ENCODE measurements at places on chromosomes 1 and 21. TPM values are rescaled to one million over a fixed set of nuclear protein-coding genes. Genes with fewer than 3 reads are reported as not detected.
A peak's percentile ranks its signal among the peaks of the same experiment; 100 is the strongest.

Gene PBX1
- total RNA-seq, result 79.0 TPM

Gene DNAH14
- 75.9 TPM for total RNA-seq

Gene ANGPTL3
- total RNA-seq, result not detected

Gene PADI3
- total RNA-seq, result not detected

Gene PYHIN1
- total RNA-seq, result 2.6 TPM

Gene UBL4B
- total RNA-seq, result not detected

Gene SCMH1
- 30.6 TPM for total RNA-seq

Gene FAM151A
- total RNA-seq, result not detected

Gene RXRG
- 0.13 TPM for total RNA-seq

Gene HDAC1
- 87.3 TPM for total RNA-seq

DNA sequence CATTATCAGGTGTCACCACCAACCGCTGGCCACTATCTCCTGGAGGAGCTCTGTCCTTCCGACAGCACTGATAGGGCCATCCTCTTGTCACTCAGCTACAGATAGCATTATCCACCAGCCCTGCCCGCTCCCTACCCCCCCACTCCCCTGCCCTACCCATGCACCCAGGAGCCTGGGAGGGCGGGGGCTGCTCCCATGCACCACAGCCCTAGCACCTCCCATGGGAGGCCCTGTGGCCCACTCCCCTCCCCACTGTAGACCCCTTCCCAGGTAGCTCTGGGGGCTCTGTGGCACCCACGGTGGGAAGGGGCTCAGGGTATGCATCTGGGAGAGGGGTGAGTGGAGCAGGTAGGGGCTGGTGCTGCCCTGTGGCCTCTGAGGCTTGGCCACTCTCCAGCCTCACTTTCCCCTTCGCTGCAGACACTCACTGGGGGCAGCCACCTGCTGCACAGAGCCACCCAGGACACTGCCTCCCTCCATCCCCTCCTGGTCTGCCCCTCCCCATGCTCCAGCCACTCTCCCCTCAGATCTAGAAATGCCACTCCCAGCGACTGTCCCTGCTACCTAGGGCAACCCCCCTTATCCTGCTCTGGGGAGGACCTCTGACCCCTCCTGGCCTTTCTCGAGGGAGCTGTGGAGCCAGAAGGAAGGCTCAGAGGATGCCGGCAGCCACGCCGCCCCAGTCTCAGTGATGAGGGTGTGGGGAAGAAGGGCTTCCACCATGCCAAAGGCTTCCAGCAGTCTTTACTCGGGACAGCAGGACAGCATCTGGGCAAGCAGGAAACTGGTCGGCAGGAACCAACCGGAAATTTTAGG, 58.5 kb downstream of the WNT9A start:
- DNase-seq, result no peak
- no peak overlapping the region for H3K4me3 ChIP-seq
- H3K36me3 ChIP-seq, result no peaks in the 10 kb centered on the region
- H3K27ac ChIP-seq, result no peak overlapping the region

GRCh38 chr1:84836145-84836544, 56.9 kb downstream of the LPAR3 start:
- no peaks in the 10 kb centered on the region for H3K27me3 ChIP-seq
- no peak overlapping the region for H3K27ac ChIP-seq
- no peak overlapping the region for H3K4me3 ChIP-seq
- DNase-seq, result no peak
- no peaks in the 10 kb centered on the region for H3K36me3 ChIP-seq

DNA sequence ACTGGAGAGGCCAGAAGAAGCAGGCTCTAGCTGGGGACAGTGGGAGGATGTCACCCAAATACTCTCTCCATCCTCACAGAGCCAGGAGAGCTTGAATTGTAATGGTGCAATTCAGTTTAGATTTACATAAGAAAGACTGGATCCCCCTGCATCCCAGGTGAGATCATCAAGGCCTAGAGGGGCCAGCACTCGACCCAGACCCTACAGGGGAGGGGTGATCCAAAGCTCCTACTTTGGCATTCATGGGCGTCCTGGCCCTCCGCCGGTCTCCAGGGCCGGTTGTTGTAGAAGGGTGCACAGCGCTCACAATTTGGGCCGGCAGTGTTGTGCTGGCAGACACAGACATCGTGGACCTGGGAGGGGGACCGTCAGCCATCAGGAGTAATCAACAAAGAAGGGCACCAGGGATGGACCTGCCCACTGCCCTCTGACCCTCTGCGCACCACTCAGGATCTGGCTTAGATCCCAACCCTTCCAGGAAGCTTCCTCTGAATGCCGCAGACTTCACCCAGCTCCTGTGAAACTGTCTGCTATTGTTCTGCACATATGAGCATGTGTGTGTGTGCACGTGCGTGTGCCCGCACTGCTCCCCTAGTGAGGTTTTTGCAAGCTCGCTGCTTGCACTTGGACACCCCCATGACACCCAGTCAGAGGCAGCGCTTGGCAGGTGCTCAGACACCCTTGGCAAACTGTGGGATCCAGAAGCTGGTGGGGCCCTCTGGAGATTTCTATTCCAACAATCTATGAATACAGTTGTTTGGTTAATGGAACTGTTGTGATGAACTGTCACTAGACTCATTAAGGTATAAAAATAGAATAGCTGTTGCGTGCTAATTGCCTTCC, 21.6 kb downstream of the LAMB3 start:
- H3K27ac ChIP-seq, result no peak overlapping the region
- DNase-seq, result no peak

- H3K36me3 ChIP-seq, result peaks cover 59% of the 10 kb centered on the region
- no peak overlapping the region for H3K27ac ChIP-seq
- no peak for DNase-seq
- H3K4me3 ChIP-seq, result no peak overlapping the region
Measured at GRCh38 chr1:156474966-156475365, 25.6 kb downstream of the MEF2D start.

- H3K27ac ChIP-seq, result no peak overlapping the region
- H3K4me1 ChIP-seq, result peaks cover 62% of the 10 kb centered on the region
- no peaks in the 10 kb centered on the region for H3K27me3 ChIP-seq
- no peaks in the 10 kb centered on the region for H3K36me3 ChIP-seq
- no peak overlapping the region for H3K4me3 ChIP-seq
- DNase-seq, result no peak
Measured at GRCh38 chr1:19475296-19475695, 10.0 kb downstream of the CAPZB start.

DNA sequence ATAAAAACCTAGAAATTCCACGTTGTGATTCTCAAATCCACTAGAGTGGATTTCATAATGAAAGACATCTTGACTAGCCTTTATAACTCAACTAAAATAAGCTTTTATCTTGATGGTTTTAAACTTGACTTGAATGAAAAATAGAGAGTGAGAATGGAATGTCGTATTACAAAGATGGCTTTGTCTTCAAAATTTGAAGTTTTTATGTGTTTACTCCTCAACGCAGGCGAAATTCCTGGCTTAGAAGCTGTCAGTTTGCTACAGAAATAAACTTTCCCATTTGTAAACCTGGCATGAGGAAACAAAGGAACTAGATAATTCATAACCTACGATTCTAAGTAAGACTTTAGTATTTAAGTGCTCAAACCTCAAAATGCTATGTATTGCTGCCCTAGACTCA, 90.0 kb upstream of the KRTAP19-8 start:
- no peak overlapping the region for H3K4me3 ChIP-seq
- H3K4me1 ChIP-seq, result no peaks in the 10 kb centered on the region
- no peak overlapping the region for H3K27ac ChIP-seq

DNA sequence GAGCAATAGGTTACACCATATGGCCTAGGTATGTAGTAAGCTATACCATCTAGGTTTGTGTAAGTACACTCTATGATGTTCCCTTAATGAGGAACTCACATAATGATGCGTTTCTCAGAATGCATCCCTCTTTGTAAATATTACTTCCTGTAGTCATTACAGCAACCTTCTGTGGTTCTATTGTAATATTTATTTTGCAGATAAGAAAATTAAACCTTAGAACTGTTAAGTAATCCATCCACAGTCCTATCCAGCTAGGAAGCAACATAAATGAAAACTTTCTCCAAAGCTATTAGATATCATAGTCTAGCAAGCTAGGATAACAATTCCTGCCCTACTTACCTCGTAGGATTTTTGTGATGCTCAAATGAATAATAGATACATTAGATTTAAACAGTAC, 88.7 kb downstream of the WLS start:
- H3K4me1 ChIP-seq, result peaks cover 14% of the 10 kb centered on the region
- no peaks in the 10 kb centered on the region for H3K27me3 ChIP-seq
- no peak overlapping the region for H3K27ac ChIP-seq
- no peak for DNase-seq
- H3K4me3 ChIP-seq, result no peak overlapping the region

GRCh38 chr1:212225871-212226302, 59.3 kb upstream of the PPP2R5A start:
- H3K4me1 ChIP-seq, result peaks cover 42% of the 10 kb centered on the region
- H3K27ac ChIP-seq, result peak overlapping the region; percentile 94
- no peaks in the 10 kb centered on the region for H3K36me3 ChIP-seq
- no peak overlapping the region for H3K4me3 ChIP-seq

DNA sequence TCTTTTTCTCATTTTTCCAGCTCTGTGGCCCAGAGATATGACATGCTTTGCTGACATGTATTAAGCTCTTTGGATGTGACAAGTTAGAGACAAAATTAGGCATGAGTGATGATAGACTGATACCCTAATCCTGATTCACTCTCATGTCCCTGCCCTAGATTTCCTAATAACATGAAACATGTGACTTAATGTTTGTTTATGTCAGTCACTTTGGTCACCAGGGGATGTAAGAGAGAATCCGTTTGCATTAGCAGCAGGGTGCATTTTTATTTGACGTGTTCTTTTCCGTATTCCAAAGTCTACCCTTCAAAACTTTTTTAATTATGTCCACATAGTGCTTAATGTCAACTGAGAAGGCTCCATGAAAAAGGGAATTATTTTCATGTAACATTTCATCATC, 192.4 kb downstream of the HMCN1 start:
- DNase-seq, result no peak
- no peaks in the 10 kb centered on the region for H3K4me1 ChIP-seq
- no peak overlapping the region for H3K4me3 ChIP-seq
- no peaks in the 10 kb centered on the region for H3K27me3 ChIP-seq
- H3K27ac ChIP-seq, result no peak overlapping the region
- no peaks in the 10 kb centered on the region for H3K36me3 ChIP-seq

DNA sequence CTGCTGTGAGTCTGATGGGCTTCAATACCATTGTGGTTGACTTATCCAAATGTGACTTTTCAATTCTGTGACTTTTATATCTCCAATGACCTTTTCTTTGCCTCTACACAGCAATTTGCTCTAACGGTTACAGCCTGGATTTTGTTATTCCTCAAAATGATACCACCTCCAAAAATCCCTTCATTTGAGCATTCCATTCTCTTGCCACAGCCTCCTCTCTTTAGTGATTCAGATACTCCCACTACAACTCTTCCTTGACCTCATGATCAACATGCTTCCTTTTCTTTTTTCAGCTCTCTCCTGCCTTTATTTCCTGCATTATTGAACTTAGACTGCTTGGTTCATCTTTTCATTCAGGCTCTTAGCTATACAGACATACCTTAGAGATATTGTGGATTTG, 16.6 kb upstream of the IL19 start:
- DNase-seq, result no peak
- H3K4me3 ChIP-seq, result no peak overlapping the region
- no peaks in the 10 kb centered on the region for H3K36me3 ChIP-seq
- H3K27ac ChIP-seq, result no peak overlapping the region
- H3K27me3 ChIP-seq, result no peaks in the 10 kb centered on the region

GRCh38 chr21:37758982-37759381, 157.3 kb downstream of the KCNJ6 start:
- H3K36me3 ChIP-seq, result no peaks in the 10 kb centered on the region
- DNase-seq, result no peak
- no peak overlapping the region for H3K27ac ChIP-seq
- no peaks in the 10 kb centered on the region for H3K27me3 ChIP-seq

- no peak overlapping the region for H3K27ac ChIP-seq
- DNase-seq, result no peak
- no peak overlapping the region for H3K4me3 ChIP-seq
Measured at GRCh38 chr1:179263121-179263520, 30.5 kb upstream of the SOAT1 start.

DNA sequence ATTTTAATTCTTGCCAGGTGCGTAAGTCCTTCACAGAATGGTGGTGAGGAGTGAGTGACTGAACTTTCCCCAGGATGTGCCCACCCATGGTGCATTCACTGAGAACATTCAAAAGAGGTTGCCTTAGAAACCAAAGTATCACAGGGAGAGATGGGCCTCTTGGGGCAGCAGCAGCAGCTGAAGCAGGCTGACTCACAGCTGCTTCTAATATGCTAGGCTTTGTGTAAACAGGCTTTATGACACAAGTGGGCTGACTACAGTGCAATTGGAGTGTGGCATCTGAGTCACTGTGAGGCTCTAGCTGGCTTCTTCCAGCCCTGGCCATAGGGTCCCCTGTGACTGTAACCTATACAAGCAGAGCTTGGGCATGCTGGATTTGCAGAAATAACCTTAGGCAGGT, 12.6 kb downstream of the PIGP start:
- no peak overlapping the region for H3K4me3 ChIP-seq
- H3K36me3 ChIP-seq, result no peaks in the 10 kb centered on the region
- no peaks in the 10 kb centered on the region for H3K4me1 ChIP-seq
- no peaks in the 10 kb centered on the region for H3K27me3 ChIP-seq

- DNase-seq, result no peak
- no peaks in the 10 kb centered on the region for H3K27me3 ChIP-seq
- no peaks in the 10 kb centered on the region for H3K36me3 ChIP-seq
- peaks cover 5% of the 10 kb centered on the region for H3K4me1 ChIP-seq
- H3K4me3 ChIP-seq, result no peak overlapping the region
Measured at GRCh38 chr21:35720208-35720731, 340.1 kb downstream of the SETD4 start.

- no peak overlapping the region for H3K4me3 ChIP-seq
- DNase-seq, result peak; percentile 84
- H3K36me3 ChIP-seq, result no peaks in the 10 kb centered on the region
- H3K27ac ChIP-seq, result peak overlapping the region; percentile 58
- H3K4me1 ChIP-seq, result peaks cover 19% of the 10 kb centered on the region
Measured at GRCh38 chr1:7574121-7575040, 196.7 kb upstream of the VAMP3 start.

- no peaks in the 10 kb centered on the region for H3K27me3 ChIP-seq
- H3K36me3 ChIP-seq, result peaks cover 42% of the 10 kb centered on the region
- no peak overlapping the region for H3K27ac ChIP-seq
- H3K4me3 ChIP-seq, result no peak overlapping the region
Measured at GRCh38 chr1:46281021-46281420, 22.4 kb downstream of the LRRC41 start.

- H3K4me3 ChIP-seq, result peak overlapping the region; percentile 84
- H3K27ac ChIP-seq, result peak overlapping the region; percentile 89
- DNase-seq, result peak; percentile 81
- H3K36me3 ChIP-seq, result no peaks in the 10 kb centered on the region
- no peaks in the 10 kb centered on the region for H3K27me3 ChIP-seq
Measured at GRCh38 chr1:111203681-111204200, 3.3 kb upstream of the DENND2D start.
